ENCODE measurements at places on chromosomes 13 and 19.

DNA sequence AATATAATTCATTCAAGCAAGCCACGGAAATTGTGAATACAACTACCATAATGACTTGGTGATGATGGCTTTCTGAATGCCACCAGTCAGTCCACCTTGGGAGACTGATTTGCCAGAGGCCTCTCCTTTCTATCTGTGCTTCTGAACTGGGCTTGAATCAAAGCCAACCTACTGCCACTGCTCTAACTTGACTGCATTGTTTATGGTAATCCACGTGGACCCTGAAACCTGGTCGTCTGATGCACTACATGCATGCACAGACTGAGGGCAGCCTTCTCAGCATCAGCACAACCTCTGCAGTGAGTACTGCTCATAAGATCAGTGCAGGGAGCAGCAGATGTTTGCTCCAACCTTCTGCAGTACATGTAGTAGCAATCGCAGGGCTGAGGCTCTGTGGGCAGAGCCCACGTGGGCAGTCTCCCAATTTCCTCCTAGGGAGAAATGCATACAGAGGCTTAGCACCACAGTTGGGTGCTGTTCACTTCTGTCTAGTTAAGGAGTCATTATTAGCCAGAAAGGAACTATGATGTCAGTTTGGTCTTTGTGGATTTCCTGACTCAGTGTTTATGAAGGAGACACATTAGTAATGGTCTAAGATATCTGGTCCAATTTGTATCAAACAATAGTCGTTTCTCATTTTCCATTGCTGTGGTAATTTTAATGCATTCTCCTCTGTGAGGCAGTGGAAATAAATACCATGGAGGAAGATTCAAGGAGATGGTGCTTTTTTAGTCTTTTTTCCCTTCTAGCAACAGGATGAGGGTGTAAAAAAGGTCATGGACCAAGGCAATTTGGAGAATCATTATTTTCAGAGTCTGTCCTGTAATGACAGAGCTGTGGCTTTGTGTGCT is 82.5 kb downstream of the AKAP11 start:
- DNase-seq: no peak

GRCh38 chr13:21979161-21979806 is 308.4 kb downstream of the FGF9 start:
- DNase-seq: no peak

GRCh38 chr13:72255908-72256307 is 388.9 kb upstream of the DACH1 start:
- DNase-seq: peak; percentile 49

DNA sequence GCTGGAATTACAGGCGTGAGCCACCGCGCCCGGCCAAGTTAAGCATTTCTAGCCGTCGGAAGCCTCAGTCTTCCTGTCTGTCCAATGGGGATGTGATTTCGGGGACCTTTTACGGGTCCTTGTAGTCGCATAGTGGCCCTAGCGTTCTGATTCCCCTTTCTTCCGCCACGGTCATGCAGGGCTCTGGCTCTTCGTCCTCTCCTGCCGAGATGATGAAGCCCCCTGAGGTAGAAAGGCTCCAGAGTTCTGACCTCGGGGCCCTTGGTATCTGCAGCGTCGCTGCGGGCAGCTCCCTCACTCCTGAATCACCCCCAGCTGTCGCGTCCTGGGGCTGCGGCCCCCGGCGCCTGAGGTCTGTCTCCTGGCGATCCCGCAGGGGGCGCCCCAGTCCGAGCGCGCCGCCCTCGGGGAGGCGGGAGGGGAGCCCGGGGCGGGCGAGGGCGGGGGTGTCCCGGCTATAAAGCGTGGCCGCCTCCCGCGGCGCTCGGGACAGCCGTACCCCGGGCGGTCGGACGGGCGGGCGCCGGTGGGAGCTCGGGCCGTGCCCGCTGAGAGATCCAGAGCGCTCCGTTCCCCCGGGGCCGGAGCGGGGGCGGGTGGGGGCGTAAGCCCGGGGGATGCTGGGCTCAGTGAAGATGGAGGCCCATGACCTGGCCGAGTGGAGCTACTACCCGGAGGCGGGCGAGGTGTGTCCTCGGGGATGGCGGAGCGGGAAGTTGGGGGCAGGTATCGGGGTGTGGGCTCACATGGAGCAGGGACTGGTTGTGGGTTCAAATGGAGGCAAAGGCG is at the start of gene FOXA3:
TSS of gene FOXA3 (plus strand) at position 487 of the 789 bp plus-strand sequence. CDS start at position 618, 131 bp downstream.
- peak; percentile 38 for DNase-seq

- no peak for DNase-seq
These were observed 73.3 kb downstream of the OLFM4 start for GRCh38 chr13:53101883-53102282.

- no peak for DNase-seq
These were observed 87.6 kb downstream of the CYSLTR2 start for GRCh38 chr13:48741377-48741776.

GRCh38 chr19:6518145-6518911 is 12.5 kb upstream of the TNFSF9 start:
- DNase-seq: no peak

- no peak for DNase-seq
These were observed 10.0 kb upstream of the ATP12A start for GRCh38 chr13:24670174-24670573.

- DNase-seq: no peak
These were observed 14.2 kb upstream of the IL17D start for GRCh38 chr13:20689291-20689690.

- no peak for DNase-seq
These were observed 20.4 kb downstream of the GJA3 start for GRCh38 chr13:20140487-20140886.

DNA sequence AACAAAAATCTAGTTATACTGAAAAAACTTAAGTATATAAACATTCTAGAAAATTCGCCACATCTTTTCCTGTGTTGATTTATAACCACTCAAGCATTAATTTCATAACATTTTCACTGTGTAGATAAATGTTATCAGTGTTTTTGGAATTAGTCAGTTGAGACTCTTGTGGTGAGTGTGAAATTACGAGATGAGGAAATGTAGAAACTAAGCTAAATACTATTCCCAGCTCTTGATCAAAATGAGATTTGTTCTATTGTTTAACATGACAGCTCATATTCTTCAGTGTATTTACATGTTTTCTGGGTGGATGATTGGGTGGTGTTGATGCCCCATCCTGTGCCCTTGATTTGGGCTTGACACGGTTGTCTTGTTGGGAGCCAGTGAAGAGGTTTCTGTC is 406.8 kb downstream of the DACH1 start:
- no peak for DNase-seq

DNA sequence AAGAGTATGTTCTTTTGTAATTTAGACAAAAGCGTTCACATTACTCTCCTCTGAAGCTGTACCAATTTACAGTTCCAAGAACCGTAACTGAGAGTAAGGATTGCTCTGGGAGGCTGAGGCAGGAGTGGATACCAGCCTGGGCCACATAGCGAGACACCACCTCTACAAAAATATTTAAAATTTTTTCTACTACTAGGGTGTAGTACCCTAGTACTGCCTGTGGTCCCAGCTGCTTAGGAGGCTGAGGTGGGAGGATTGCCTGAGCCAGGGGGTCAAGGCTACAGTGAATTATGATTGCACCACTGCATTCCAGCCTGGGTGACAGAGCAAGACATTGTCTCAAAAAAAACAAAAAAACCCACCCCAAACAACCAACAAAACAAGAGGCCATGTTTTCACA is 12.1 kb upstream of the CYP2A6 start:
- no peak for DNase-seq

- DNase-seq: peak; percentile 85
These were observed at the start of gene MED25 for GRCh38 chr19:49817964-49818648. TSS of gene MED25 (plus strand) at chr19:49818289. CDS start at chr19:49818342, 53 bp downstream.

- DNase-seq: no peak
These were observed 523.5 kb upstream of the ARGLU1 start for GRCh38 chr13:107091428-107091827.

- no peak for DNase-seq
These were observed 12.5 kb downstream of the PEPD start for GRCh38 chr19:33508941-33509614.

DNA sequence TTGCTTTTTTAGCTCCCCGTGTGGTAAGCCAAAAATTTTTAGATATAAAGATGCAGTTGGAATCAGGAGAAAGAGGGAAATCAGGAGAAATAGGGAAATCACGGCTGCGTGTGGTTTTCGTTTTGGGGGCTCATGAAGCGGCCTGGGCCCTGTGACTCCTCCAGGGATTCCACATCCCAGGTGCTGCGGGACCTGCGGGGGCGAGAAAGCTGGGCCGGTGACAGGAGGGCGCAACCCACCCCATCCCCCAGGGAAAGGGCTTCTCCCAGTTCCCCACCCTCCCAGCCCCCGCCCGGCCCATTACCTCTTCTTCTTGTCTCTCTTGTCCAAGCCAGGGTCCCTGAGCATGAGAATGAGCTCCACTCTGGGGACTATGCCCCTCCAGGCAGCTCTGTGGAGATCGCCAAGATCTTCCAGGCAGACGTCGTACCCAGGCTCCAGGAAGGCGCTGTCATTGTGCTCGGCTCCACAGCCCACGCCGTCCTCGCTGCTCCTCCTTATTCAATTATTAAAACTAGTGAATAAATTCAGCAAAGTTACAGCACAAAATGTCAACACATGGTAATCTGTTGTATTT is 111.0 kb downstream of the MRPL57 start:
- DNase-seq: no peak

DNA sequence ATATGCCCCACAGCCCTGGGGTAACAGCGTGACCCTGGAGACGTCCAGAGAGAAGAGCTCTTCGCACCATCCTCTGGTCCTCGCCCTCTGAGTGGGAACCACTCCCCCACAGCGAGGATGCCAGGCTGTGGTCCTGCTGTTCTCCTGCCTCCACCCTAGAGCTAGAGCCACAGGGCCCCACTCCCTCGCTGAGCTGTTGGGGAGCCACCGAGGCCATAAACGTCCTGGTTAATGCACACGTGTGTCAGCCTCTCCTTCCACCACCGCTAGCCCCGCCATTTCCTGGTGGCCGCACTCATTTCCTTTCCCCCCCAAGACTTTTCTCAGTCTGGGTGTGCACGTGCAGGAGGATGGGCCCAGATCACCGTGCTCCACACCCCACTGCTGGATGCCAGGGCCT is 11.5 kb downstream of the CEACAM16 start:
- DNase-seq: no peak

DNA sequence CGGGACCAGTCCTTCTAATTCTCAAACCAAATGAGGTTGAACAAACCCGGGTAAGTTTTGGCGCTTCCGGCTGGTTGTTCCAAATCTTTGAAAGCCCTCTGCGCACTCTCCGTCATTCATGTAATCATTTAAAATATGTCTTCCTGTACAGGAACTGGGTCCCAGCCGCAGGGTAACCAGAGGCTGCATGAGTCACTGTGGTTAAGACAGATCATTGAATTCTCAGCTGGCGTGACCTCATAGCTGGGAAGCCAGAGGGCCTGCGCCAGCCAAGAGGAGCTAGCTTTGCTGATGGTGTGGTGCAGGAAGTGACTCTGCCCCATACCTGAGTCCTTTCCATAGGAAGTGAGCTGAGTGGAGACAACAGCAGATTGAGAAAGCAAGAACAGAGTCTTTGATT is 135.2 kb downstream of the TSHZ3 start:
- no peak for DNase-seq

DNA sequence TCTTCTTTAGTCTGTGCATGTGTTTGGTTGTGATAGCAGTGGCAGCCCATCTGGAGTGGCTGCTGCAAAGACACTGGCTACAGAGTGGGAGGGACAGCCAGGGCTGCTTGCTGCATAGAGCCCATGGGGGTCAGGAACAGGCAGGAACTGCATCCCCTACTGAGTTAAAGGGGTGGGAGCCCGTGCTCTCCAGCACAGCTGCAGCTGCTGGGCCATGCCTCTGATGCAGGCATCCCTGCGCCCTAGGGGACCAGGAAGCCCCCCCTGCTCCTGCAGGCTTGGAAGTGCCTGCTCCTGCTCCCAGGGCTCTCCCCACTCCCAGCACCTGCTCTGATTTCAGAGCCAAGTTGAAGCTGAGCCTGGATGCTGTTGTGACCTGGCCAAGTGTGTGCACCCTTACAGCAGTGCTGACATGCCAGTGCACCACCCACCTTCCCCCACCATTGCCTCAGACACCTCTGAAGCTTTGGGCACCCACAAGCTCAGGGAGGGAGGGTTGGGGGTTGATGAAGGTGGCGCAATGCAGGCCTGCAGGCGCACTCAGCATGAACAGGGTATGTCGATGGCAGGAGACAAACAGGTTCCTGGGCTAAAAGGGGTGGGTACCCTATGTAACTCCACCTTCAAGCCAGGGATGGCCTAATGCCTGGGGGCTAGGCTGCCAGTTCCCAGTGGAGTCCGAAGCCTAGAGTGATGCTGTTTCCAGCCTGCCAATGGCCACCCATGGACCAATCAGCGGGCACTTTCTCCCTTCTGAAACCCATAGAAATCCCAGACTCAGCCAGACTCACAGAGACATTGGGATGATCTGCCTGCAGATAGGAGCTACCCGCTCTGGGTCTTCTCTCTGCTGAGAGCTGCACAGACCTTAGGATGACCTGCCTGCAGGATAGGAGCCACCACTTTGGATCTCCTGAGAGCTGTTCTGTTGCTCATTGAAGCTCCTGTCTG is 919.9 kb upstream of the MIR17HG start:
- DNase-seq: no peak

DNA sequence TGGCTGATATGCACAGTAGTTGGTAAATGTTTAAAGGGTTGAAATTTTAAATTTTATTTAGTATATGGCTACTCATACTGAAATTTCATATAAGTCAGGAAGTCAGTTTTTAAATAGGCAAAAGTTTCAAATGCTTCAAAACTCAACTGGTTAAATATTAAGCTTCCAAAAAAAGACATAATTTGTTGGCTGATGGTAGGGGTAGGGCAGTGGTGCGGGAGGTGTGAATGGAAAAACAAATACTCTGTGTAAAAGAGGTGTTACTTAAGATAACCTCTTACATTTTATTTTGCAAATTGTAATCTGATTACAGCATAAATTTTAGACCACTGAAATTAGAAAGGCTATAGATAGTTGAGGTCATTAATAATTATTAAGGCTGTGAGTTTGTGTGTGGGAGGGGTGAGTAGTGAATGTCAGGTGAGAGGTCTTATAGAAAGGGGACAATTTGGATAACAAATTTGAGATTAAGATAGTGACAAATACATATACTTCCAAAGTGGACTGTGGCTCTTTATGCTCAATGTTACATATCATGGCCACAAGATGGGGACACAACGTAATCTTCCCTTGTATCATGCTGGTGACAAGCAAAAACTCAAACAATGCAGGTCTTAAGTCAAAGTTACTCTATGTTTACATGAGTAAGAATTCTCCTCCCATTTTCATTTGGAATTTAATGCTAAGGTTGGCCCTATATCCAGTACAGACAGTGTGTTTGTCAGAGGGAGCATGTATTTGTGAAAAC is 36.6 kb upstream of the OXGR1 start:
- DNase-seq: peak; percentile 49
